NCI-H1092 (cell line): ENCODE measurements at places on chromosomes 6 and 20.

- DNase-seq: no peak
Measured at GRCh38 chr6:11433860-11434259, 103.7 kb upstream of the TMEM170B start.

GRCh38 chr6:154513601-154514320, 3.3 kb upstream of the CNKSR3 start:
- no peak for DNase-seq

- DNase-seq: no peak
Measured at GRCh38 chr20:12199703-12200102, 282.0 kb downstream of the BTBD3 start.

DNA sequence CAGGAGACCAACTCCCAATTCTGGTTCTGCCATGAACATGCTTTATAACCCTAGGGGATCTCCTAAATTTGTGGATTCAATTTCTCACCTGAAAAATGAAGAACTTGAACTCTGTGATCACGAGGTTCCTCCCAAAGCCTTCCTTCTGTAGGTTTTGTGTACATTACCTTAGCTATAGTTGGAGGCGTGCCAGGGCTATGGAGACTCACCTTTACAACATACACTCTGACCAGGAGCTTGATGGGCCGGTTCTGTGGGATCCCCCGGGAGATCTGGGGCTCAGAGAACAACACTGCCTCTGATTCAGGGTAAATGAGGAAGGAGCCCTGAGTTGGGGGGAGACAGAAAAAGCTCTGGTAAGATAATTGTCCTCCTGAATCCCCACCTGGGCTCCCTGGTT, 34.1 kb downstream of the ERGIC3 start:
- no peak for DNase-seq

DNA sequence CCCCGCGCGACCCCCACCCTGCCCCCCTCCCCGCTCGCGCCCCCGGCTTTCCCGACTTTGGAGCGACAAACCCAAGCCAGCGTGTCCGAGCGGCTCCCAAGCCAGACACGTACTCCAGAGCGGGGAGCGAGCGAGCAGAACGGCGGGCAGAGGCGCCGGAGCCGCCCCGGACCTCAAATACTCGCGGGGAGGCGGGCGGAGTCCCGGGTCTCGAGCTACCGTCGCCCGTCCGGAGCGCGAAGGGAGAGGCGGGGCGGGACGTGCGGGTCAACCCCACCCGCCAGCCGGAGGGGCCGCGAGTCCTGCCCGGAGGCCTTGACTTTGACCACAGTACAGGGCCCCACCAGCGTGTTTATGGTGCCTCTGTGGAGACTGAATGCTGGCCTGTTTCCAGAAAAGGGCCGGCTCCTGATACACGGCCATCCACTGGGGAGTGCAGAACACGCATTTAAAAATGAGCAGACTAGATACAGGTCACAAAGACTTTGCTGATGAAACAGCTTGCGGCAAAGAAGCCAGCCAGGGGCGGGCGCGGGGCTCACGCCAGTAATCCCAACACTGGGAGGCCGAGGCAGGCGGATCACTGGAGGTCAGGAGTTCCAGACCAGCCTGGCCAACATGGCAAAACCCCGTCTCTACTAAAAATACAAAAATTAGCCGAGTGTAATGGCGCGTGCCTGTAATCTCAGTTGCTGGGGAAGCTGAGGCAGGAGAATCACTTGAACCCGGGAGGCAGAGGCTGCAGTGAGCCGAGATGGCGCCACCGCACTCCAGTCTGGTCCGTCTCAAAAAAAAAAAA, at the start of gene SERPINB6:
TSS of gene SERPINB6 (minus strand) at position 148 of the 799 bp plus-strand sequence. CDS start 12,235 bp downstream, outside the sequence.
- DNase-seq: no peak

- DNase-seq: no peak
Measured at GRCh38 chr20:363319-364078, 16.6 kb downstream of the NRSN2 start.

GRCh38 chr6:87155842-87156815, 764 bp downstream of the ZNF292 start:
- no peak for DNase-seq
